ENCODE measurements at places on chromosomes 13 and 19.

DNA sequence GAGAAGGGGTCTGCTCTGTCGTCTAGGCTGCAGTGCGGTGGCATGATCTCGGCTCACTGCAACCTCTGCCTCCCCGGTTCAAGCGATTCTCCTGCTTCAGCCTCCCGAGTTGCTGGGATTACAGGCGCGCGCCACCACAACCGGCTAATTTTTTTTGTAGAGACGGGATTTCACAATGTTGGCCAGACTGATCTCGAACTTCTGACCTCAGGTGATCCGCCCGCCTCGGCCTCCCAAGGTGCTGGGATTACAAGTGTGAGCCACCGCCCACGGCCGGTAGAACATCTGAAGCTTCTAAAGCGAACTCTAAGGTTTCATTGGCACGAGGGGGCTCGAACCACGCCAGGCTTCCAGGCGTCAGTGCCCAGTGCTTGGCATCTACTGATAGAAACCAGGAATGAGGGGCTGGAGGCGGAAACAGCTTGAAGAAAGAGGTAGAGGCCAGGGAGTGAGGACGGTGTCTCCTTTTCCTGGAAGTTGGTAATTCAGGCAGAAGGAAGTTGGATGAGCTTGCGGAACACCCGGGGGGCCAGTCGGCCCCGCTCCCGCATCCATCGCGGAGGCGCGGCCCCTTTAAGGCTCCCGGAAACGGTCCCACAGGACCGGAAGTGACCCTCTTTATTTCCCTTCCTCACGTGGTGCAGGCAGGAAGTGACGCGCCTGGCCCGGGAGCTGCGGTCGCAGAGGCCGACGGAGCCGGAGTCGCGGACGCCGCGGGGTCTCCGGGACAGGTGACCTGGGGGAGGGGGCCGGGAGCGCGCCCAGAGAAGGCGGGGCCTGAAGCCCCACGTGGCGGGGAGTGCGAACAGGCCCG, at the start of gene CCDC9:
Gene CCDC9, plus strand, starts transcription at position 647 of the 814 bp plus-strand sequence. CDS start 1,876 bp downstream, outside the sequence.
- peak; percentile 100 for DNase-seq

DNA sequence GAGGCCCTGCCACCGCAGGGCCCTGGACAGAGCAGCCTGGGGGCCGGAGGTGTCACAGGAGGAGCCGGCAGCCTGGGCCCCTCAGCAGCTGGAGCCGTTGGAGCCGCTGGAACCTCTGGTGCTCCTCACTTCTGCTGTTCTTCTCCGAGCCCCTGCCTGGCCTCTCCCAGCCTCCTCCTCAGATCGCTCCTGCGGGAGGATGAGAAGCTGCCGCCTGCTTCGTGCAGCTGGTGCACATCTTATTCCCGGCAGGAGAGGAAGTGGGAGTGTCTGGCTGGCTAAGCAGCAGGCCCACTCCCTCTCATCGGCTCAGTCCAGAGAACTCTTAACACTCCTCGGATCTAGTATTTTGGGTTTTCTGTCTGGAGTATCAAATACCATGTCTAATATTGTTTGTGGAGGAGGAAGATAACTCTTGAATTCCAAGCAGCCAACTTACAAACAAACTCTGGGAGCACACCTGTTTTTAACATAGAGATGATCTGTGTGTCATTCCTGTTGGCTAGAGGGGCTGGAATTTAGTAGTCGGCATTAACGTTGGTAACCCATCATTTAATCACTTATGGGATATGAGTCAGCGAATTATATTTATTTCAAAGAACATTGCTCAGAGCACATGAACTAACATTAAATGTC, 37.1 kb upstream of the RNF113B start:
- peak; percentile 75 for DNase-seq

GRCh38 chr19:8663920-8664670, 33.7 kb downstream of the NFILZ start:
- no peak for DNase-seq

- no peak for DNase-seq
These were observed 1.2 kb upstream of the CHMP2A start for GRCh38 chr19:58555920-58556621.

All from NCI-H2171 (cell line).